ENCODE measurements at places on chromosomes 13 and 19.

- no peak for DNase-seq
Measured at GRCh38 chr13:107348925-107349324, 781.0 kb upstream of the ARGLU1 start.

GRCh38 chr19:17431417-17431816, 11.6 kb downstream of the MVB12A start:
- no peak for DNase-seq

- no peak for DNase-seq
Measured at GRCh38 chr13:22883956-22884355, 296.8 kb upstream of the SGCG start.

- no peak for DNase-seq
Measured at GRCh38 chr13:88623150-88623549, 952.0 kb downstream of the SLITRK5 start.

- DNase-seq, result no peak
Measured at GRCh38 chr19:45005787-45006186, 4.5 kb downstream of the RELB start.
